ENCODE measurements at places on chromosomes 12 and 14.

GRCh38 chr12:65155784-65156183, 13.6 kb upstream of the LEMD3 start:
- no peak for DNase-seq

GRCh38 chr12:97995559-97995958, 519.8 kb upstream of the TMPO start:
- no peak for DNase-seq

DNA sequence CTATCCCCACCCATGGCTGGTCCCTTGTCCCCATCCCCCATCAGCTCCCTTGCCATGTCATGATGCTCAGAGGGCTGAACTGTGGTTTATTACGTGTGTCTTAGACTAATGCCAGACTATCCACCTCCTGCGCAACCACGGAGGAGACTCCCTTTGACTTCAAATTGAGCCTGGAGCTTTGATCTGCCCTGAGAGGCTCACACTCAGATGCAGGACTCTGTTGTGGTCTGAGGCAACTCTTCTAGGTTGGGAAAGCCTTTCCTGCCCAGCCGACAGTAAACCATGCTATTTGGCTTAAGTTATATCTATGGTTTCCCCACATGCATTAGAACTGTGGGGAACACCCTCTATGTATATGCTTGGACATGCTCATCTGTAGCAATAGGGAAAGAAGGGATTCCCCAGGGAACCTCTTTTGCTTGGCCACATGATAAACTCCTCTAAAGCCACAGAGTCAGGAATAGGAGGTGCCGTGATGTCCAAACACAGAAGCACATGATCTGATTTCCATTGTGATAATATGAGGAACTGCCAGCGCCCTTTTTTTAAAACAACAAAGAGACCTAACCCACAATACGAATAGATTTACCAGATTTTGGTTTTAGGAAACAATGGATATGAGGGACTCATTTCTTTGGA, 11.1 kb upstream of the LGALS3 start:
- DNase-seq, result no peak

GRCh38 chr14:69268223-69268622, 8.3 kb downstream of the GALNT16 start:
- DNase-seq, result peak; percentile 86

DNA sequence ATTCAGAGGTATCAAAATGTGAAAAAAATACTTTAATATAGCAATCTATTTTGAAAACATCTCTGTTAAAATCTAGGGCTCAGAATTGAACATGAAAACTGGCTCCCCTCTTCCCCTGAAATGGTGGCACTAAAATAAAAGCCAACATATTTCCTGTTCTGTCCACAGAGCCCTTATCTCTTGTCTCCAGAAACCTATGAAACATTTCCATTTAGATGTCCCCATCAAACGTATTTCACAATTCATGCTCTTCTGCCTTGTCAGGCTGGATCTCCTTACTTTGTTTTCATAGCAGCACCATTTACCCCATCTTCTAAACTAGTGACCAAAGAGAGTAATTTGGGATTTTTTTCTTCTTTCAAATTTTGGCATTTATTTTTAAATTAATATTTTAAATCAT, 42.4 kb downstream of the PDE3A start:
- no peak for DNase-seq

DNA sequence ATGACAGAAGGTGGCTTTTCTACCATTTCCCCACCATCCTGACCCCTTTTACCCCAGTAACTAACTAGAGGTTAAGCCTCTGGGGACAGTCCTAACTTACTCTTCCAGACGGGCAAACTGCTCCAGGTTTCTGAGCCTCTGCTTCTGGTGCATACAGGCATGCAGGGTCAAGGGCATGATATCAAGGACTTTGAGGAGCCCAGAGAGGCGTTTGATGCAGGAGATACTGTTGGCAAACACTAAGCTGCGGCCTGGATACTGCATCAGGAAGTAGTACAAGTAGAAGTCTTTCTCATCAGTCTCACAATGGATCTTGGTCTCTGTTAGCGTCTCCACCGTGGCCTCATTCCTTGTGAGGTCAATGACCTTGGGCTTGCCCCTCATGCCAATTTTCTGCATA, 21.0 kb downstream of the DDX24 start:
- DNase-seq, result no peak
